NCI-H1105 (cell line): ENCODE measurements at places on chromosomes 5 and 9.

DNA sequence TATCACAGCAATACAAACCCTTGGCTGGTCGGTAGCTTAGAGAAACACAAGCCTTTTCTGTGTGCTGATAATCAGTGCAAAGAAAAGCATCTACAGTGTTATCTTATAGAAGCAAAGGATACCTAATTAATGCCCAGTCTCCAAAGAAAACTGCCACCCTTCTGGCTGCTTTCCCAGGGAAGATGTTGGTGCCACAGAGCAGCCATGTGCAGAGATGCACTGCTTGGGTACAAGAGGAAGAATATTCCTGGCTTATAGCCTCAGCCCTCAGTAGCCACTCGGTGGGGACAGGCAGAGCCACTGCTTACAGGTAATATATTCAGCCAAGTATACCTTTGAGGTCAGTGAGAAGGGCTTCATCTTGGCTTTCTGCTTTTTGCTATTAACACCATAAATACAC, 185.3 kb downstream of the PCSK1 start:
- DNase-seq = no peak

DNA sequence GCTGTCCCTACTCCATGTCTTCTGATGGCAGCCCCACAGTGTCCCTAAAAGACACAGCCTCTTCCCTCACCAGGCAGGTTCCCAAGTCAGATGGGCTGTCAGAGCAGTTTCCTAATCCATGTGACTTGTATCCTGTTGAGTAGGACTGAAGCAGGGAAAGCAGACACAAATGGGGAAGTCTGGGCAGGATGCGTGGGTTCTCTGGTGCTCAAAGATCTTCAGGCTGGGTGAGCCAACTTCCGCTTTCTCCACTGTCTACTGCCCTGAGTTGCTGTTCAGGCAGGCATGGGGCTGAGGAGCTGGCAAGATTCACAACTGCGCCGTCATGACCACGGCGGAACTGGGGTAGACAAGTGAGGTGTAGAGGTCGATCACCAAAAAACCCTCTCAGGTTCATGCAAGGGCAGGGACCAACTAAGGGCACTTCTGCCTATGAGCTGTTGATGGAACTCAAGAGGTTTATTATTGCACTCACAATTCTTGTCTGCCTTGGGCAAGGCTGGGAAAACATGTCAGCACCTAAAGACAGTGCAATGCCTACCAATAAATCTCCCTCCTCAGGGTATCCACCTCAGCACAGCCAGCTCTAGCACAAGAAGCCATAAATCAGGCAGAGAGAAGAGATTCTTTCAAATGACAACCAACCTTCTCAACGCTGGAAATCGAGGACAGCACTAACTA, 83.4 kb downstream of the RAPGEF1 start:
- no peak for DNase-seq

- DNase-seq = no peak
These were observed 314.9 kb downstream of the DRD1 start for GRCh38 chr5:175129121-175129520.

GRCh38 chr9:2991292-2991691, 147.4 kb upstream of the PUM3 start:
- DNase-seq = no peak

- DNase-seq = no peak
These were observed 186.2 kb downstream of the DCP2 start for GRCh38 chr5:113162770-113163169.

DNA sequence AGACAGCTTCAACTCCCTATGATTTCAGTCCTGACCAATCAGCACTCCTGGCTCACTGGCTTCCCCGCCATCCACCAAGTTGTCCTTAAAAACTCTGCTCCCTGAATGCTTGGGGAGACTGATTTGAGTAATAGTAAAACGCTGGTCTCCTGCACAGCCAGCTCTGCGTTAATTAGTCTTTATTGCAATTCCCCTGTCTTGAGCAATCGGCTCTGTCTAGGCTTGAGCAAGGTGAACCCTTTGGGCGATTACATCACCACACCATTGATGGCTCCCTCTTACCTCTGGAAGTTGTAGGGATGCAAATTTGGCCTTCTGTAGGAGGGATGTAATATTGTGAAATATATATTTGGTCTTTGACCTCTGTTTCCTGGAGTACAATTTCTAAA, 2.9 kb upstream of the SLC23A1 start:
- no peak for DNase-seq

- DNase-seq = no peak
These were observed 32.1 kb downstream of the TRMO start for GRCh38 chr9:97889941-97890887.
